ENCODE measurements at places on chromosomes 2 and 18.

DNA sequence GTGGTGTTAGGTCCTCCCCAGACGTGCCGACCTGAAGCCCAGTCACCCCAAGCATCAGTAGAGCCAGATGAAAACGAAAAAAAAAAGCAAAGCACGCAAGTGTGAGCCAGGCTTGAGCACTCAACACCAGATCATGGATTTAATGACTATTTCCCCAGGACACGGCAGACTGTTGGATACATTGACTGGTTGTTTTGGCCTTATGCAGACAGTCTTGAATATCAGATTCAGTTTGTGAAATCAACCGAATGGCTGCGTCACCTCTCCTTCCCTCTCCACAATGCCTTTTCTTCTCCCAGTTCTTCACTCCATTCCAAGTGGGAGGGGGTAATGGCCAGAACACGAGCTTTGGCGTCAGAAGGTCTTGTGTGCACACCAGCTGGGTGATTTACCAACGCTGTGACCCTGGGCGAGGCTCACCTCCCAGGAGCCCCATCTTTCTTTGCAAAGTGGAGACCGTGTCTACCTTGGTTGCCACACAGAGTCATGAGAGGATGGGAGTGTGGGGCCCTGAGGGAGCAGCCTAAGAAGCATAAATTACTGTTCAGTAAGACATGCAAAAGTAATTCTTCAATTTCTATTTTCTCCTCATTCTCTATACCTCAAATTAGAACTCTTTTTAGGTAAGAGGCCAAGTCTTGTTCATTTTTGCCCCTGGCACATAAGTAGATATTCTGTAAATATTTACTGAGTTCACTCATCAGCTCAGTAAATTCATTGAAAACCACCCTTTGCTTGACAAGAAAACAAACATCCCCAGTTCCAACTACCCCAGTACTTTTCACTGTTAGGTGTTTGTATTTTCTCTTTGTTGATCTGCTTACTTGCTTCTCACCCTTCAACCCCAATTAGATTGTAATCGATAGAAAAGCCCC, 181.1 kb upstream of the COPS8 start:
- H3K4me3 ChIP-seq = no peak overlapping the region
- H3K27me3 ChIP-seq = no peaks in the 10 kb centered on the region
- H3K4me1 ChIP-seq = no peaks in the 10 kb centered on the region
- DNase-seq = no peak
- no peak overlapping the region for H3K27ac ChIP-seq

DNA sequence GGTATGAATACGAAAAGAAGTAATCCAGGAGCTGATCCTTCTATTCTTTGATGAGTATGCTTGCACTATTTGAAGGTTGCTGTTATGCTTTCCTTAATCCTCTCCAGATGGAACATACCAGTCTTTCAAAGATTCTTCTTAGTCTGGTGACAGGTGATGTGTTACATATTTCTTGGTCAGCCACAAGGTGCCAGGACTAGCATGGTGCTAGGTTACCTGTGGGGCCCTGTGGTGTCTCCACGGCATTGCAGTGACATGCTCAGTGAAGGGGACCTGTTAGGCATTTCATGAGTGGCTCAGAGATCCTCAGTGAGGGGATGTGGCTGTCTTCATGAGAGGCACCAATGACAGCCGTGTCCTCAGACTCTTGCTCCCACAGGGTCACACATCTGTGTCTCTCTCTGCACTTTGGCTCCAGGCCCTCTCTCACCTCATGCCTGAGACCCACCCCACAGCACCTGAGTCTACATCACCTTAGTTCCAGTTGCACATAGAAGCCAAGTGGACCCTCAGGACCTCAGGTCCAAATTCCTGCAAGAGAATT, 13.1 kb upstream of the RAB31 start:
- no peak for DNase-seq
- H3K4me3 ChIP-seq = no peak overlapping the region

DNA sequence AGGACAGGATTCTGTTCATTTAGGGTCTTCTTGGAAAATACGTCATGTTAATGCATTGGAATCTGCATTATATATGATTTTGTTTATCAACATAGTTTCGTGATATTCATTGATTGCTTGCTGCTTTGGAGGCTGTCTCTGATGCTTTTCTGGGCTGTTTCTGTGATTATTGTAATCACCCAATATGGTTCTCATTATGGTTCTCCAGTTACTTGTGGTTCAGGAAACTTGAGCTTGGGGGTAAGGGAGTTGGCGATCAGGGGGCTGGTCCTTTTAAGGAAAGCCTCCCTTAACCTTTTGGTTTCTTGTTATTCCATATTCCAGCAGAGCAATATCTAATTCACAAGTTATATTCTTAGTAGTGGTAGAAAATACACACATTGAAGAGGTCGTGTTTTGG, 17.4 kb upstream of the STON1 start:
- no peak overlapping the region for H3K27ac ChIP-seq
- no peak overlapping the region for H3K4me3 ChIP-seq
- no peaks in the 10 kb centered on the region for H3K27me3 ChIP-seq
- peaks cover 24% of the 10 kb centered on the region for H3K4me1 ChIP-seq

DNA sequence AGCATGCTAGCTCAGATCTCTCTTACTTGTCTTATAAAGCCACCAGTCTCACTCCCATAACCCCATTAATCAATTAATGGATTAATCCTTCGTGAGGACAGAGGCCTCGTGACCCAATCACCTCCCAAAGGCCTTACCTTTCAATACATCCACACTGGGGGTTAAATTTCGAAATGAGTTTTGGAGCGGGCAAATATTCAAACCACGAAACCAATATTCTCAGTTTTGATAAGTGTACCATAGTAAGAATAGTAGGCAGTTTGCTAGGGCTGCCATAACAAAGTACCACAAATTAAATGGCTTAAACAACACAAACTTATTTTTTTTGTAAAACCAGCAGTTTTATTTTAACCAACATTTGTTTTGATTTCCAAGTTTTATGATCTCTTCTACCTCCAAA, 15.2 kb downstream of the HIBCH start:
- no peaks in the 10 kb centered on the region for H3K4me1 ChIP-seq
- DNase-seq = no peak
- no peaks in the 10 kb centered on the region for H3K36me3 ChIP-seq
